ELR (cell line): ENCODE measurements at places on chromosomes 11 and 22.

- no peak for DNase-seq
Observed at GRCh38 chr11:2302896-2303626, 1.2 kb downstream of the TSPAN32 start.

GRCh38 chr11:849951-850774, 7.5 kb downstream of the TSPAN4 start:
- no peak for DNase-seq

DNA sequence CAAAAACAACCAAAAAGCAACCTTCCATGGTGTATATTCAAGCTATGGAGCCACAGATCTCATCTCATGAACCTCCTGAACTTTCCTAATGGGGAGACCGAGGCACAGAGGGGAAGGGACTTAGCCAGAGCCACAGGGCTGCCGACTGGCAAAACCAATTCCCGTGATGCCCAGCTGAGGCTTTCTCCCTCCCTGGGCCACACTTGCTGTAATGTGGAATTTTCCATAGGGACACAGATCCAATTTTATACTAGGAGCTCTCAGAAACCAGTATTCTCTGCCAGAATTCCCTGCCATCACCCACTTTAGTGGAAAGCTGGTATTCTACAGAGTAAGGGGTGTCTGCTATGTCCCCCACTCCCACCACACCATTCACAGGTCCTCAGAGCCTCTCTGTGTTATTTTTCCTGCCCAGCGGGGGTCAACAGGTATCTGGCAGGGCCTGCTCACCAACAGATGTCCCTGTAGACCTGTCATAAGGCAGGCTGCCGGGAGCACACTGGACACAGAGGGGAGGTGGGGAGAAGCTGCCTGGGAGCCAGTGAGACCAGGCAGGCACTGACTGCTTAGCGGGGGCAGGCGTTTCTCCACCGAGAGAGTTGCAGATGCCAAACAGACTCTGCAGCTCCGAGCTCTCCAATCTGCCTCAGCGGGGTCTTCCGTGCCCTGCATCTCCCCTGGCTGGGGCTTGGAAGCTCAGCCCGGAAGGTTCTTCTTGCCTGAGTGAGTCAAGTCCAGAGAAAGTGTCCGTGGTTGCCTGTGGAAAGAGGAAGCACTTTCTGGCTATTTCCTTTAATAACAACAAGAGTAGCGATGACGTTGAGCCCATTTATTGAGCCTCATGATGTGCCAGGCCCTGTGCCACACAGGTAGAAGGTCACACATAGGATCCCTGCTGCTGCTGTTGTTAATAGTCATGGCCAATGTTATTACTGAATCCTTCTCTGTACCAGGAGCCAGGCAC, 26.3 kb downstream of the RPS6KA4 start:
- peak; percentile 28 for DNase-seq

GRCh38 chr11:72421351-72421750, 13.0 kb downstream of the CLPB start:
- peak; percentile 57 for DNase-seq

GRCh38 chr22:24453853-24454252, 26.5 kb downstream of the ADORA2A start:
- no peak for DNase-seq

DNA sequence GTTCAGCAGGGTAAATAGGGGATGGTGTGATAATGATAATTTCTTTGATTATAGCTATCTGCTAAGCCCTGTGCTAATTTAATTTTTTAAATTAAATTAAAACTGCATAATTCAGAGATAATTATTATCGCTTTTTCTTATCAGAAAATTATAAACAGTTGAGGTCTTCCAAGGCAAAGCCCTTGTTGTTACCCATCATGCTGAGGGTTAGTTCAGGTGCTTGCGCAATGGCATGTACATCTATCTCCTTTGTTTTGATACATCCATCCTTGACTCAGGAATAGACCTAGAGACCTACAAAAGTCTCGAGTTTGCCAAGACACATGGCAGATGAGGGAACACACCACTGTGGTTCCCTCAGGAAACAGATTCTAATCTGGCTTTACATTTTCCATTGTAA, 737.6 kb downstream of the DLG2 start:
- no peak for DNase-seq

- no peak for DNase-seq
Observed at GRCh38 chr11:61007956-61008896, 36.7 kb downstream of the CD6 start.

DNA sequence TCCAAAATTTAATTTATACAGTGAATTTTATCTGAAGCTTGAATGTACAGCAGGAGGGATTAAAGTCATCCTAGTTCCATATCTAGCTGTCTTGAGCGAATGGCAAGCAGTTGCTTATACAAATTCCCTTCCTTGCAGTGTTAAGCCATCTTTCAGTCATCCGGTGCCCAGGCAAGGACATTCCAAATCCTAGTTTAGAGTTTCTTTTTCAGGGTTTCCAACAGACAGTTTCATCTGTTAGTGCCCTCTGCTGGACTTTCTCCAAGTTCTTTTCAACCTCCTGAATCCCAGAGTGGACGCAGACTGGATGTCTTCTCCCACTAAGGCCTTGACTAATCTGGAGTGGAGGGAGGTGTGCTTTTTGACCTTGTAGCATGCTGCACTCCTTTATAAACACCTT, 45.4 kb downstream of the GRAMD1B start:
- DNase-seq = peak; percentile 80

DNA sequence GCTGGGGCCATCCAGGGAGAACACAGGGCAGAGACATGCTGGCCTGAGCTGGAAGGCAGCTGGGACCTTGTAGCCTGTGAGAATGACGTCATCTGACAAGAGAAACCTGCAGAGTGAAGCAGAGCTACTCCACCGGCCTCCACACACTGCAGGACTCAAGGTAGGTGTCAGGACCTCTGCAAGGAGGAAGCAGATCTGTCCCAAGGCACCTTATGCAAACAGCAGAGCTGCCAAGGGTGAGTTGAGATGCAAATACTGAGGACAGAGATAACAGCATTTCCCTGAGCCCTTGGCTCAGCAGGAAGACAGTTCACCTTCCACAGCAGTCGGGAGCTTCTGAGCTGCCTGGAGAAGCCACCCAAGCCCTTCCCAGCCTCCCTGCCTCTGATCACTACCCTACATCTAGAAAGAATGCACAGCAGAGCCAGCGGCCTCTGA, 51.9 kb upstream of the IGSF9B start:
- no peak for DNase-seq
